AG20443 (cell line): ENCODE measurements at places on chromosomes 7 and 10.

- DNase-seq: peak; percentile 62
Measured at GRCh38 chr7:1758028-1758858, 88.2 kb downstream of the ELFN1 start.

DNA sequence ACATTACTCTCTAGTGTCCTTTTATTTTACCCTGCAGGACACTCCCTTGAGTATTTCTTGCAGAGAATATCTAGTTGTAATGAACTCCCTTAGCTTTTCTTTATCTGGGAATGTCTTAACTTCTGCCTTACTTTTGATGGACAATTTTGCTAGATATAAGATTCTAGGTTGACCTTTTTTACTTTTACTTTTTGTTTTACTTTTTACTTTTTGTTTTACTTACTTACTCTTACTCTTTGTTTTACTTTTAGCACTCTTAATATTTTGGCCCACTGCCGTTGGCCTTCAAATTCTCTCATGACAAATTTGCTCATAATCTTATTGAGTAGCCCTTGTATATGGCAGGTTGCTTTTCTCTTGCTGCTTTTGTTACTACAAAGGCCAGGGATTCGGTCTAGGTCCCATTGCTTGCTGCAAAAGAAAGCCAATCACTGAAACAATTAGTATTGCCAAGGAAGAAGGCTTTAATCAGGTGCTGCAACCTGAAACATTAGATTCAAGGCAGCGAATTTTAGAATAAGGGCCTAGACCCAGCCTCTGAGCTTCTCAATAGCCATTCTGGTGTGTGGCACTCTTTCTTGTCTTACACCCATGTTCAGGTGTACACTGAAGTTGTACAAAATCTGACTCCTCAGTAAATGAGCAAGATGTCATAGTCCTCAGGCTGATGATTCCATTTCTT is 137.0 kb downstream of the TES start:
- no peak for DNase-seq

DNA sequence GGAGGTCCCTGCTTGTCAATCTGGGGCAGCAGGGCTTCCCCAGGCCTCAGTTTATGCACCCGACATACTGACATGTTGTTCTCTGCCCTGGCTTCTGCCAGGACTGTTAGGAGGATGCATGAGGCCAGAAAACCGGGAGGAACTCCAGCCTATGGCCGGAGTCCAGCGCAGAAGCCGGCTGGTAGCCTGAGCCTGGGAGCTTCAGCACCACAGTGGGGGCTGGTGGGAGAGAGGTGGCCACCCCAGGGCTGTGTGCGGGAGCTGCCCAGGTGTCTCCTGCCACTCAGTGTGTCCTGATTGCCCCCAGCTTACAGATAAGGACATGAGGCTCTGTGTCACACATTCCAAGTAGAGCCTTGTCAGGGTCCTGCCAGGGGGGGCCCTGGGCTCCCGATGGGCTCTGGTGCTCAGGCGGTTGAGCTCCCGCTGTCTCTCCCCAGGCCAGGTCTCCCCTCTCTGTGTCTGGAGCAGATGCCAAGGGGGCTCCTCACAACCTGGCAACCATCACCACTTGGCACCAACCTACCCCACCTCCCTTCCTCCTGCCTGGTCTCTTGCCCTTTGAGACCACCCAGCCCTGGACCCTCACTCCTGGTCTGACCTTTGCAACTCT is 32.3 kb downstream of the PPIF start:
- no peak for DNase-seq

- peak; percentile 88 for DNase-seq
Measured at GRCh38 chr10:122468926-122469781, 7.8 kb downstream of the HTRA1 start.

- DNase-seq: peak; percentile 35
Measured at GRCh38 chr7:130982160-130982638, 248.2 kb upstream of the KLF14 start.

GRCh38 chr10:85280014-85280413 is 951.6 kb downstream of the CCSER2 start:
- DNase-seq: no peak

- no peak for DNase-seq
Measured at GRCh38 chr7:133613250-133613790, 360.4 kb downstream of the EXOC4 start.

DNA sequence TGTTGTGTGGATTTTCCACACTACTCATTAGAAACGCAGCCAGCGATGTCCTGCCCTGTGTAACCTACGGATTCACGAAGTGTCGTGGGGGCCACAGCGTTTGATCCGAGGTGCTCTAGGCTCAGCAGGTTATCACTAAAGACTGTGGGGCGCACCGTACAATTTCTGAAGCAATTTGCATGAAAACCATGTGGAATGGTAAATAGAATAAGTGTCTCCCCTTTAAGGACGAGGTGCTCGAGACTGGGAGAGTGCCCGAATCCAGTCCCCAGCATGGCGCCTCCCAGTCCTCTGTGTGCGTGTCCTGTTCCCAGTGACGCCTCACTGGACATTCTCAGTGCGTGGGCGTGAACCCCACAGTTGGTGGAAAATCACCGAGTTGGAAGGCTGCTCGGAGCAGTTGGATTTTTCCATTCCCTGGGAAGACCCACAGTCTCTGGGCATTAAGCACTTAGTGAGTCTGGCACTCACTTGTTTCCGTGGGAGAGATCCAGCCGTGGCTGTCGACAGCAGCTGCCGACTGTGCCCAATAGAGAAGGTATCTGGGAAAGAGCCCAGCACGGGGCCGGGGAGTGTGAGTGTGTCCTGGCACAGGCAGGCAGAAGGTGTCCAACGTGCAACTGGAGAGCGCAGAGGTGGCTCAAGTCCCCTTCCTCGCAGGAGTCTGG is 37.0 kb downstream of the PFKP start:
- no peak for DNase-seq

DNA sequence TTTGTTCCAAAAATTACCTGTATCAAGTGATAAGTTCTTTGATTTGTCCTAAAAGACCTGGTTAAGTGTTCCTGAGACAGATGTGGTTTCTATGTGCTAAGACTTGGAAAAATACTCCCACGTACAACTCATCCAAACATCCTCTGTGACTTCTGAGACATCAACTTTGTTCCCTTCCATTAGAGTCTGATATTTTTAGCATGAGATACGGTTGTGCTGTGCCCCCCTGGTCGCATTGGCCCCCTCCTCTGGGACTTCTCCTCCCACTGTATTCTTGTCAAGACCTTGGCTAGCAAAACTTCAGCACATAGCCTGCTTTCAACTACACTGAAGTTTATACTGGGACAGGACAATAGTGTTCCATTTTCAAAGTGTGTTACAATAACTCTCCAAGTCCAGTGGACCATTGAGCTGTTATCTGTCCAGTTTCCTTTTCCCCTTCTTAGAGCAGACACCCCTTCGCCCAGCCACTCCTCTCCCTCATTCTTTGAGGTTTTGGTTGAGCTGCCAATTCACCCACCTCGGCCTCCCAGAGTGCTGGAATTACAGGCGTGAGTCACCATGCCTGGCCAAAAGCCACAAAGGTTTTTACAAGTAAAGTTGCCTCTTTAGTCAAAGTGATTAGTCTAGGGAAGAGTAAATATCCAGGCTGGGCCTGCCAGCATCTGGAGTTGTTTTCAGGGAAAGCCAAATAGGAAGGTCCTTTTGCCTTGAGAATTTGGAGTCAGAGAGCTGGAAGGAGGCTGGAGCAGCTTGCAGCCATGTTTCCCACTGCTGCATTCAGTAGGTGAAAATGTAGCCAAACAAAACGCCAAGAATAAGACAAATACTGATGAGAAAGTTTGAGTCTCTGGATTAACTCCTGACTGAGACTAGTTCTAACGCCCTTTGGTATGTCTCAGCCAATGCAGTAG is 17.8 kb upstream of the PDLIM1 start:
- peak; percentile 79 for DNase-seq

GRCh38 chr7:109549471-109550193 is 980.0 kb downstream of the DNAJB9 start:
- DNase-seq: no peak

GRCh38 chr7:46658281-46658680 is 737.2 kb upstream of the IGFBP3 start:
- DNase-seq: no peak

GRCh38 chr7:17041324-17041723 is 159.5 kb upstream of the AGR3 start:
- peak; percentile 51 for DNase-seq
